IPS DF 6.9 (cell line): ENCODE measurements at places on chromosomes 5 and 9.

DNA sequence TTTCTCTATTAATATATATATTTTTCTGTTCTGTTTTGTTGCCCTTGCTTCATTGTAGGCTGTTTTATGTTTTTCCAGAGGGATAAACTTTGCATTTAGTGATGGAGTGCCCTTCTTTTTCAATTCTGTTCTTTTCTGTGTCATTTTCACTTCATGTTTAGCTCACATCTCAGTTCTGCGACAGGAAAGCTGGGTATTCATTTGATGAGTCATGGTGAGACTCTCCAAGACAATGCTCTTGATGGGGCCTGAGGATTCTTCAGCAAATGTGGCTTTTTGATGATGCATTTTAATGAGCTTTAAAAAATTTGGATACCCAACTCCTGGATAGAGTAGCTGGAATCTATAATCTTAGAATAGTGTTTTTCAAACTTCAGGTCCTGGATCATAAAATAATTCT, 56.5 kb upstream of the SPATA31D4 start:
- no peaks in the 10 kb centered on the region for H3K36me3 ChIP-seq
- no peaks in the 10 kb centered on the region for H3K4me1 ChIP-seq
- DNase-seq: no peak
- H3K27ac ChIP-seq: no peak overlapping the region

DNA sequence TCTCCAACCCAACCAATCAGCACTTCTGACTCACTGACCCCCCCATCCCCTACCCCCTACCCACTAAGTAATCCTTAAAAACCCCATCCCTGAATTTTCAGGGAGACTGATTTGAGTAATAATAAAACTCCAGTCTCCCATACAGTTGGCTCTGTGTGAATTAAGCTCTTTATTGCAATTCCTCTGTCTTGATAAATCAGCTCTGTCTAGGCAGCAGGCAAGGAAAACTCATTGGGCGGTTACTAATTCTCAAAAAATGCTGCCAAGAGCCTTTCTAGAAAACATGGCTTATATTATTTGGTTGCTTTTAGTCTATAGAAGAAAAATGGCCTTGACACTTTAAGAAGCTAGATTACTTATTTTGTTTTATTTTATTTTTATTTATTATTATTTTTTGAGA, 131.7 kb downstream of the SUSD1 start:
- no peak overlapping the region for H3K27ac ChIP-seq
- H3K4me1 ChIP-seq: peaks cover 5% of the 10 kb centered on the region
- H3K4me3 ChIP-seq: no peak overlapping the region
- no peaks in the 10 kb centered on the region for H3K36me3 ChIP-seq
- DNase-seq: no peak
- no peaks in the 10 kb centered on the region; the same call in 1 of the 2 replicates for H3K27me3 ChIP-seq

- H3K4me1 ChIP-seq: no peaks in the 10 kb centered on the region
- no peak overlapping the region for H3K27ac ChIP-seq
- peaks cover 13% of the 10 kb centered on the region; the same call in 1 of the 2 replicates for H3K36me3 ChIP-seq
- peak overlapping the region; percentile 74; the same call in 1 of the 2 replicates for H3K4me3 ChIP-seq
These were observed 841 bp downstream of the GRK6 start for GRCh38 chr5:177427211-177427822.

GRCh38 chr9:131457746-131458145, 45.0 kb upstream of the POMT1 start:
- DNase-seq: no peak
- H3K27ac ChIP-seq: no peak overlapping the region
- H3K27me3 ChIP-seq: no peaks in the 10 kb centered on the region

DNA sequence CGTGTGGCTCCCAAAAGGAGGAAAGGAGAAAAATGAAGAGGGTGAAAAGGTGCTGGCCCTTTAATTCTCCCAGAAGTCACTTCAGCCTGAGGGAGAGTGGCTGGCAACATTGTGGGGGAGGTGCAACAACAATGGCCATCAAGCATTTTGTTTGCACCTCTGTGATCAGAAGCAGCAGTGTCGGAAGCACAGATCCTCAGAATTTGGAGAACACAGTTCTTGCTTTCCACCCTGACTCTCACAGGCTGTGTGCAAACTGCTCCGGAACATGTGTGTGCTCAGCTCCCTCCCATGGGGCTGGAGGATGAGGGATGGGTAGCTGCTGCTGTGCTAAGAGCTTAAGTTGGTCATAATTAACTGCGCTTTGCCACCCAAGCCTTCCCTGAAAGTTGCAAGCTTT, 127.1 kb downstream of the DPYSL3 start:
- H3K4me3 ChIP-seq: no peak overlapping the region
- no peaks in the 10 kb centered on the region for H3K36me3 ChIP-seq
- H3K27ac ChIP-seq: no peak overlapping the region
- H3K27me3 ChIP-seq: no peaks in the 10 kb centered on the region

GRCh38 chr9:90734631-90735030, 67.0 kb upstream of the SYK start:
- H3K36me3 ChIP-seq: no peaks in the 10 kb centered on the region
- no peak for DNase-seq
- no peaks in the 10 kb centered on the region for H3K4me1 ChIP-seq
- H3K4me3 ChIP-seq: no peak overlapping the region
- no peaks in the 10 kb centered on the region for H3K27me3 ChIP-seq
- H3K27ac ChIP-seq: no peak overlapping the region

DNA sequence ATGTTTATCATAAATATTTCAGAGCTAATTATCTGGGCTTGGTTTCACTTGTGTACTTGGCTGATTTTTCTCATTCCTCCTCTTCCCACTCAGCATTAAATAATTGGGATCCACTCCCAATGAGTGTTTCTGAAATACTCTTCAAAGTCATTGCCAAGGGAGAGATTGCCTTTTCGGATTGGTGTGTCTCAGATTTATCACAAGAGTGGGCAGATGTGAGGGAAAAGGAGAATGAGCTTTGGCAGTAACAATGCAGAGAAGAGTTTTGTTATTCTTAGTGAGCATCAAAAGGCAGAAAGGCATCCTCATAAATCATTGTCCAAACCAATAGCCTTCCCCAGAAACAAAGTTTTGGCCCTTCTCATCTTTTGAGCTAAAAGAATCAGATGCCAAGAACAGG, 79.2 kb downstream of the SEMA5A start:
- no peaks in the 10 kb centered on the region for H3K27me3 ChIP-seq
- H3K4me3 ChIP-seq: no peak overlapping the region
- H3K36me3 ChIP-seq: no peaks in the 10 kb centered on the region
- DNase-seq: no peak
- no peak overlapping the region for H3K27ac ChIP-seq

DNA sequence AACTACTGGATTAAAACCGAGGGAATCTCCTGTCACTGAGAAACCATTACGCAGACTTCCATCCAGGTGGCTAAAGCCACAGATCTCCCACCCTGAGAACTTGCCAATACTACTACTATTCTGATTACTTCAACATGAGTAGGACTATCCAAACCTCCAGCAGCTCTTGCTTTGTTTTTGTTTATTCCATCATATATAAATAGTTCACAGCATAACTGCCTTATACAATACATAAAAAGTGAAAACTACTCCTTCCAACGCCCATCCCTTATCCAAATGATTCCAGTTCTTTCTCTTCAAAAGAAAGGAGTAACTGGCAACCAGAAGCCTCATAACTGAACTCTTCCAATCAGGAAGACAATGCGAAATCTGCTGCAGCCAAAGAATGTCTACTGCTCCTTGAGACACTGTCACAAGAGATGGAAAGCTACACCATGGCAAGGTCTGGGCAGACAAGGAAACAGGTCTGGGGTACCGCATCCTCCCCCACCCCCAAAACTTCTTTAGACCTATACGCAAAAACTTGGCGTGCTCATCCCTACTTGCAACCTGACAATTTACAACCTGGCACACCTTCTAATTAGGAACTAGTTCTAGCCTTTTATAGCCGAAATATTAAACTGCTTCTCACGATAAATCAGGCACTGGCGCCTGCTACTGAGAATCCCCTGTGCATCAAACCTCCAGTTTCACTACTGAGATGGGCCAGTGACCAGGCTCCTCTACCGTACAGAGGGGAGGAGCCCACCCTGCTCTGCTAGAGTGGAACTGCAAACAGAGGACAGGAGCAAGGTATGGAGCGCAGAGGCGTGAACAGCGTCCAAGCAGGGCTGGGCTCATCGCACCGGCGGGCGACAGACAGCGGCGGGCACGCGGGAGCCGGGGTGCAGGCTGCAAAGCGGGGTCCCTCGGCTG, 986 bp downstream of the PLPP1 start:
- H3K36me3 ChIP-seq: no peaks in the 10 kb centered on the region
- DNase-seq: no peak
- peak overlapping the region; percentile 71 for H3K4me3 ChIP-seq
- H3K4me1 ChIP-seq: peaks cover 2% of the 10 kb centered on the region; the same call in 1 of the 2 replicates

DNA sequence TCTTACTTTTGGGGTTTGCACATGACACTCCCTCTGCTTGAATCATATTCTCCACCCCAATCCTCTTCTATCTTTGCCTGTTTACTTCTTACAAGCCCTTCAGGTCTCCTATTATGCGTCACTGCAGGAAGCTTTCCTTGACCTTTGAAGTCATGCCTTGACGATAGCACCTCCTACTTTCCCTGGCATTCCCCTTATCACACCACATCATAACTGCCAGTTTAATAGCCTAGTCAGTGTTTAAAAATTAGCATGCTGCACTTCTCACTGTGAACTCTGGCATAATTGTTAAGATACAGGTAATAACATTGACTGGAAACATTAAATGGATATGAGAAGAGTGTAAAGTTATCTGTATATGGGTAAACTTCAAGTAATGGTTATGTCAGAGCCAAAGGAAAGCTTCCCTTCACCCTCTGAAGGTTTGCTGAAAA, 37.1 kb upstream of the CEP120 start:
- DNase-seq: no peak
- H3K4me3 ChIP-seq: no peak overlapping the region
- H3K27ac ChIP-seq: no peak overlapping the region

DNA sequence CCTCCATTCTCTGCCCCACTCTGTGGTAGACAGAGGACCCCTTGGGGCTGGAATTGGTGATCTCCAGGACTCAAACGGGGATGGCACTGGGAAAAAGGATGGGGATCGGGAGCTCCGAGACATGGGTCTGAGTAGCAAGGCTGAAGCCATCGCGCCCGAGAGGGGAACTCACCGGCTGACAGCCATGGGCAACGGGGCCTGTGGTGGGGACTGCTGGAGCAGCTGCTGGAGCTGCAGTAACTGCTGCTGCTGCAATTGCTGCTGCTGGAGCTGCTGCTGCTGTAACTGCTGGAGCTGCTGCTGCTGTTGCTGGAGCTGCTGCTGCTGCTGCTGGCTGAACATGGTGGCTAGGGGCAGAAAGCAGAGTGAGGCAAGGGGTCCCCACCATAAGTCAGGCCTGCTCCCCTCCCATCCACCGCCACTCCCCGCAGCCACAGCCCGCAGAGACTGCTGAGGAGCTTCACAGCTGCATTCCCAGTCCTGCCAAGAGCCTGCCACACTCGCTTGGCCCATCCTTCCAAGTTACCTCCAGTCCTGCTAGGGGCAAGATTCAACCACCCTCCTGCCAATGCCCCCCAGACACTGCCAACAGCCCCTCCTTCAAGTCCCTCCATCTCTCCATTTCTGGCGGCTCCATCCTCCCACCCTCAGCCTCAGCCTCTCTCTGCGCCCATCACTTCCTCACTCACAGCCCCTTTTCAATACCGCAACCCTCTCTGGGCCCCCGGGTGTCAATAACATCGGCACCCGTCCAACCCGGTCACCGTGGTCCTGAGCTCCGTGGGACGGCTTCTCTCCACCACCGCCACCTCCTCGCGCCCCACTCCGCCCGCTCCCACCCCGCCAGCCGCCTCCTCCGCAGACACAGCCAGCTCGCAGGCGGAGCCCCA, 611 bp downstream of the CIZ1 start:
- H3K36me3 ChIP-seq: no peaks in the 10 kb centered on the region; the same call in 1 of the 2 replicates
- H3K27ac ChIP-seq: no peak overlapping the region
- peak overlapping the region; percentile 84; the same call in 1 of the 2 replicates for H3K4me3 ChIP-seq
- H3K27me3 ChIP-seq: no peaks in the 10 kb centered on the region
- peaks cover 2% of the 10 kb centered on the region; the same call in 1 of the 2 replicates for H3K4me1 ChIP-seq

GRCh38 chr9:134566196-134566847, 75.3 kb upstream of the COL5A1 start:
- no peak overlapping the region for H3K4me3 ChIP-seq
- no peaks in the 10 kb centered on the region for H3K4me1 ChIP-seq
- no peaks in the 10 kb centered on the region for H3K27me3 ChIP-seq
- no peak for DNase-seq
- H3K36me3 ChIP-seq: no peaks in the 10 kb centered on the region

DNA sequence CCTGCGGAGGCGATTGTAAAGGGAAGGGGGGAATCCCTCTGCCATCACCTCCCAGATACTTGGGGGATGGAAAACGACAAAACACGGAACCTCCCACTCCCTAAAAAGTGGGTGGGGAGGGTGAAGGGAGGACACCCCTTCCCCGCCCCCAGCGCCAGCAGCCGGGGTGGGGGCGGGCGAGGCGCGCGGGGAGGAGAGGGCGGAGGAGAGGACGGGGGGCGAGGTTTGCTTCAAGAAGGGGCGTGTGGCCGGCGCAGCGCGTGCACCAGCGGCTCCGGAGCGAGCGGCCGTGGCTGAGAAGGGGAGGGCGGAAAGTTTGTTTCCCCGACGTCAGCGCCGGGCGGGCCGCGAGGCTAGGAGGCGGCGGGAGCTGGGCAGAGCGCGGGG, at the start of gene PRRX2:
Gene PRRX2, plus strand, starts transcription at position 259 of the 387 bp plus-strand sequence. CDS start 221 bp downstream, outside the sequence.
- no peaks in the 10 kb centered on the region for H3K36me3 ChIP-seq
- H3K27me3 ChIP-seq: peaks cover 4% of the 10 kb centered on the region; the same call in 1 of the 2 replicates
- H3K27ac ChIP-seq: no peak within 1 kb of the TSS
- no peak for DNase-seq
- peak within 1 kb of the TSS; percentile 52; the same call in 1 of the 2 replicates for H3K4me3 ChIP-seq

GRCh38 chr5:128462330-128462729, 75.7 kb downstream of the FBN2 start:
- no peaks in the 10 kb centered on the region for H3K4me1 ChIP-seq
- H3K27me3 ChIP-seq: no peaks in the 10 kb centered on the region
- no peak overlapping the region for H3K27ac ChIP-seq
- H3K4me3 ChIP-seq: no peak overlapping the region

DNA sequence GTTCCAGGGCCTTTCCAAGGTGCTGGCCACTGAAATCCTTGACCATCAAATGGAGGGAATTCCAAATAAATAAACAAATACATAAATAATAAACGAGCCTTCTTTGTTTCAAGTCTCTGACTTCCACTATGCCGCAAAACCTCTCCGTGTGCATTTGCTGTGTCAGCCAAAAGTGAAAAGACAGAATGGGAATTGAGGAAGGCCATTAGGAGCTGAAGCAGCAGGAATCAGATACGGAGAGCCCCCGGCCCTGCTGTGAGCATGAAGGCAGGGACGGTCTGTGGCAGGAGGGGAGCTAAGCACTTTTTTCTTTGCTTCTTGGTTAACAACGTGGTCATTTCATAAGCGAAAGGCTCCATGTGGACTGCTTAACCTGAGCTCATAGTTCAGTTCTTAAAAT, 26.1 kb downstream of the PLPPR1 start:
- H3K36me3 ChIP-seq: no peaks in the 10 kb centered on the region
- no peak overlapping the region for H3K4me3 ChIP-seq
- no peaks in the 10 kb centered on the region for H3K4me1 ChIP-seq
- no peak for DNase-seq
- no peak overlapping the region for H3K27ac ChIP-seq

- no peak for DNase-seq
- no peak overlapping the region for H3K27ac ChIP-seq
- H3K27me3 ChIP-seq: no peaks in the 10 kb centered on the region
- no peak overlapping the region for H3K4me3 ChIP-seq
- no peaks in the 10 kb centered on the region for H3K4me1 ChIP-seq
These were observed 137.0 kb downstream of the CACNA1B start for GRCh38 chr9:138014563-138014945.

- no peak overlapping the region for H3K27ac ChIP-seq
- H3K27me3 ChIP-seq: no peaks in the 10 kb centered on the region
- H3K36me3 ChIP-seq: no peaks in the 10 kb centered on the region
- H3K4me1 ChIP-seq: no peaks in the 10 kb centered on the region
- no peak overlapping the region for H3K4me3 ChIP-seq
These were observed 34.9 kb upstream of the NIPBL start for GRCh38 chr5:36841677-36842076.

GRCh38 chr5:88485531-88485930, 216.9 kb upstream of the TMEM161B start:
- DNase-seq: no peak
- H3K4me3 ChIP-seq: no peak overlapping the region
- no peaks in the 10 kb centered on the region for H3K36me3 ChIP-seq
- no peaks in the 10 kb centered on the region for H3K27me3 ChIP-seq
